ENCODE measurements at places on chromosomes 5 and 9.
A peak's percentile ranks its signal among the peaks of the same experiment; 100 is the strongest.

GRCh38 chr9:89967527-89967926 is 362.7 kb downstream of the GADD45G start:
- DNase-seq: no peak

- DNase-seq: no peak
Measured at GRCh38 chr9:5890641-5891040, at the start of gene MLANA. MLANA (plus strand) TSS chr9:5890889; CDS start chr9:5892475, 1,586 bp downstream.

DNA sequence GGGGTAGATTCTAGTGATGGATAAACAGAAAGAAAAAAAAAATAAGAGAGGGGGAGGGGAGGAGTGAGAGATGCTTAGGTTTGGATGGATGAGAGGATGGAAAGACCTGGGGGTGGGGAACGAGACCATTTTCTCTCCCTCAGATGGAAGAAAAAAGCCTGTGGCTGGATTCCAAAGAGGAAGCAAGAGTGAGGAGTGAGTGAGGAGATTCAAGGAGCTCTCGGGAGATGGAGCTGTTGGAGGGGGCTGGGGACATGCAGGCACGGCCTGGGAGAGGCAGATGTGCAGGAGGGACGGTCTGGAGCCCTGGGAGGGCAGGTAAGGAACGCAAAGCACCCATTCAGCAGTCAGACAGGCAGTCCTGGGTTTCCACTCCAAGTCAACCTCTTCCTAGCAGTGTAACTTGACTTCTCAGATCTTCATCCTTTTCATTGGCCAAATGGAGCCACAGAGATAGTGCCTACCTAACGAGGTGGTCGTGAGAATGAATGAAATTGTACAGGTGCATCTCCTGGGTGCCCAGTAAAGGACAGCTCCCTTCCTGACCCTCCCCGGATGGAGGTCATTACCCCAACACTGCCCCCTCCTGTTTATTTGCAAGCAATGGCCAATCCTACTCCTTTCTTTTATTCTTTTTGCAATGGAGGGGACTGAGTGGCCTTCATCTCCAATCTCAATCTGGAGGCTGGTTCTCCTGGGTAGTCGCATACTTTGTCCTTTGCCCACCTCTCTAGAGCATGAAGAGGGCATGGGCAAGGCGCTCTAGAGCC is 52.2 kb downstream of the PCDH1 start:
- no peak for DNase-seq

GRCh38 chr5:76469656-76470290 is 66.7 kb downstream of the IQGAP2 start:
- no peak for DNase-seq

DNA sequence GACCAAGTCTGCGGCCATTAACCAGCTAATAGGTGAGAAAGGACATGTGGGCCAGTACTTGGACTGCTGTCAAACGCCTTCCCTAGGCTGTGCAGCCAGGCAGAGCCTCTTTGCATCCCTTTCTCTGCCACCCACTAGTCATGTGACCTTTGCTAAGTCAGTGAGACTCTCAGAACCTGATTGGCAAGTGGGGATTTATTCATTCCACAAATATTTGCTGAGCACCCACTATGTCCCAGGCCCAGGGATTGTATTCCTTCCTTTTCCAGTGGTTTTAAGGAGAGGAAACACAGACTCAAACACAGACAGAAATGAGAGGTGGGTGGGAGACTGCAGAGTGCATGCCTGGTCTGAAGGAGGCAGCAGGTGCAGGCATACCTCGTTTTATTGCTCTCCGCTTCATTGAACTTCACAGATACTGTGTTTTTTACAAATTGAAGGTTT is 71.6 kb upstream of the GALNT10 start:
- no peak for DNase-seq

GRCh38 chr9:34518110-34518616 is 4.6 kb downstream of the ENHO start:
- no peak for DNase-seq

DNA sequence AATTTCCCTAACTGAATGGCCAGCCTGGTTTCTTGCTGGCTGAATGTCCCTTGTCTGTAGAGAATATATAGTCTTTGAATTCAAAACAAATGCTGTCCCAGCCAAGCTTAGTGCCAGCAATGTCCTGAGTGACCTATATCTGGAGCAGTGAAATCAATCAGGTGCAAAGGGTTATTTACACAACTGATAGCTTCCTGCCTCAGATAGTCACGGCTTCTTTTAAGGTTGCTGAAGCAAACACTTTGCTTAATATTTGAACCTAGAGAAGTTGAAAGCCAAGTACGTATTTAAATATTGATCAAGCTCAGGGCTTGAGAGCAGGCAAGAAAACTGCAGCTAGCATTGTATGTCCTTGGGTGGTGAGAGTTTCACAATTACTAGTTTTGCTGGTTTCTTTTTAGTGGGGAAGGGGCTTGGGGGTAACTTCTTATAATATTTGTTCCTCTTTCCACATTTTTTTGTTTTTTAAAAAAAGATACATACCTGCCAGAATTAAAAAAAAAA is 2.0 kb upstream of the ARHGEF28 start:
- DNase-seq: no peak

GRCh38 chr5:107461770-107462169 is 209.0 kb downstream of the EFNA5 start:
- DNase-seq: no peak

DNA sequence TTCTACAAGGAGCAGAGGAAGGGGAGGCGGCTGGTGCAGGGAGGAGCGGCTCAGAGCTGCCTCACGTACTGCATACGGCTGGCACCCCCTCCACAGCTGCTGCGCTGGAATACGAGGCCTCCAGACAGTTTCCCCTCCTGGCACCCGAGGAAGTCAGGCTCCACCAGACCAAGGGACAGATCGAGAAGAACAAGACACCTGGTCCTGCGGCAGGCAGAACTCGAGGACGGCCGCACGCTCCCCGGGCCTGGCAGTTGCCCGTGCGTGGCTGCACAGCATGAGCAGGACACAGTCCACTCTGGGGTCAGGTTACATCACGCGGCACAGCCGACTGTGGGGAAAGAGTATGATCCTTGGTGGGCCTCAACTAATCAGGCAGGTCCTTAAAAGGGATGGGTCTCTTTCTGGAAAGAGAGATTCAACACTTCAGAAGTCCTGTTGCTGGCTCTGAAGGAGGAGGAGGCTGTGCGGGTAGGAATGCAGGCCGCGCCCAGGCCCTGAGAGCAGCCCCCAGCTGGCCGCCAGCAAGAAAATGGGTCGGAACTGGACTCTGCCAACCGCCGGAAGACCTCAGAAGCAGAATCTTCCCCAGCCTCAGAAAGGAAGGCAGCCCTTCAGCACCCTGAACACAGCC is 11.6 kb downstream of the UBAC1 start:
- no peak for DNase-seq

DNA sequence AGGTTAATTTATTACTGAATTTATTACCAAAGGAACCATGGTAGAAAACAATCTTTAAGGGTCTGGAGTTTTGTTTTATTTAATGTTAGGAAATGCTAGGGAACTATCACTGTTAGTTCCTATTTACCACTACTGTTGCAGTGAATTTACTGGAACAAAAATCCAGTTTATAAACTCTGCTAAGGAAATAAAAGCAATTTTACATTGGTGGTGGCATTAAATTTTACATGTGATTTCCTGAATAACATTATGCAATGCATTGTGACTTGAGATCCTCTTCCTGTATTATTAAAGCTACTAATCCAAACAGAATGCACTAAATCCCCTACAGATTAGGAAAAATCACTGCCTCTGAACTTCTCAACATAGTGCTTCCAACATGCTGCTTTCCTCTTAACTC is 599.5 kb upstream of the PTGER4 start:
- no peak for DNase-seq

- peak; percentile 79 for DNase-seq
Measured at GRCh38 chr9:114156657-114157421, 1.5 kb downstream of the COL27A1 start.

DNA sequence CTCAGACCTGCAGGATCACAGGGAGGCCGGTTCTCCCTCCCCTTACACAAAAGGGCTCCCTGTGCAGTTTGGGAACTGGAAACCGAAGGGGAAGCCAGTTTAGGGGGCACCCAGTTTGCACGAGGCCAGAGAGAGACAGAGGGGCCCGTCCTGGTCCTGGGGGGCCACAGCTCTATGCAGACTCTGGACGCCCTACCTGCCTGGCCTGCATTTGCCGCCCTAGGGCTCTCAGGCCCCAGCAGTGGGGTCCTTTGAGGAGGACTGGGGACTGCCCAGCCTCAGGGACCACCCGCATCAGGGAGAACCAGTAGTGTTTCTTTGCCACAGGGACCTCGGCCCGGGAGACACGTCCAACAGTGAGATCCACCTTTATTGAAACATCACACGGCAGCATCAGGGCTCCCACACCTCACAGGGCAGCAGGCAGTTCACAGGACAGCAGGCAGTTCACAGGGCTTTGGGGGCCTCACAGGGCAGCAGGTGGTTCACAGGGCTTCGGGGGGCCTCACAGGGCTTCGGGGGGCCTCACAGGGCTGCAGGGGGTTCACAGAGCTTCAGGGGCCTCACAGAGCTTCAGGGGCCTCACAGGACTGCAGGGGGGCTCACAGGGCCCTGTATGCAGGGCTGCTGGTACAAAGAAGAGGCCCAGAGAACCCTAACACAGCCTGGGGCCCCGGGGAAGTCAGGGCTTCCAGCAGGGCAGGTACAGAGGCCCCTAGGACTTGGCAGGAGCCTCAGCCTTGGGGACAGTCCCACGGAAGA is 648 bp upstream of the NSMF start:
- no peak for DNase-seq

DNA sequence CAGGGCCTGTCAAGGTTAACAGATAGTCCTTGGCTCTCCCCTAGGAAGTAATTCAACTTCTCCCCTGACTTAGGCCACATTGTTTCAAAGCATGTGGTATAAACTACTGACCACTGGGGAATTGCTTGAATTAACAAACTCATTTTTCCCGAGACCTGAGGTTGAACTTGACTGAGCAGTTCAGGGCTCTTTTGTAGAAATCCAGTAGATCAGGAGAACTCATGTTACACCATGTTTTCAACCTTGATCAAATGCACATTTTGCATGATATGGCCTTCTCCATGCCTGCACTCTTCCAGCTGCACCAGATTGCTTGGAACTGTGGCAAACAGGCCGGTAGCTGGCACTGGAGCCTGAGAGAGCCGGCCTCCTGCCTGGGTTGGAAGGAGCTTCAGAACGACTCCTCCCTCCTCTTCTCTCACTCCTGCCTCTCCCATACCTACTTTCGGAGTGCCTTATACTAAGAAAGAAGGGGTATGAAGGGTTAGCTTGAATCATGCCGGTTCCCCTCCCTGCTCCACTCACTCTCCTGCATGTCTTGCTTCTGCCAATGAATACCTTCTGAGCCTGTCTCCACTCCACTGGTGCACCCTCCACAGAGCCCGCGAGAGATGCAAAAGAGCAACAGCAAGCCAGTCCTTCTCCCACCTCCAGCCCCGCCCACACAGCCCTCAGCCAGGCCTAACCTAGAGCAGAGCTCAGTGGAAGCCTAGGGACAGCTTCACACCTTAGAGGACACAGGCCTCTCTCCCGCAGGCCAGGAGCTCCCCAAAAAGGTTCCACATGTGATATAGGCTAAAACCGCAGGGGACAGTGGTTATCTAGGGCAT is 159.4 kb downstream of the MACROH2A1 start:
- no peak for DNase-seq

- no peak for DNase-seq
Measured at GRCh38 chr5:90144625-90145327, 264.8 kb downstream of the CETN3 start.

GRCh38 chr5:79575996-79576395 is 36.2 kb upstream of the TENT2 start:
- no peak for DNase-seq

DNA sequence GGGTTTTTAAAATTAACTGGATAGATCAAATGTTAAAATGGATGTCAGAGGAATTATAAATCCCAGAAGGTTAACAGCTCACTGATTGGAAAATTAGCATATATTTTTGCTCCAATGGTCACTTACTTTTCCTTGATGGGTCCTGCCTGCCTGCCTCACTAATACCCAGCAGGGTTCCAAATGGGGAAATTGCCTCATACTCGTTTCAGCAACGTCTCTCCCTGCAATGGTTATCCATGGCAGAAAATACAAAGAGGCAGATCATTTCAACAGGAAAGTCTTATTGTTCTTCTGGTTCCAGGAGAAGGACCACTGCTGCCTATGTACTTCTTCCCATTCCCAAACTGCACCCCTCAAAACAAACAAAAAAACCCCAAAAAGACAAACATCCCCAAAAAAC is 71.3 kb downstream of the ERP44 start:
- DNase-seq: no peak

DNA sequence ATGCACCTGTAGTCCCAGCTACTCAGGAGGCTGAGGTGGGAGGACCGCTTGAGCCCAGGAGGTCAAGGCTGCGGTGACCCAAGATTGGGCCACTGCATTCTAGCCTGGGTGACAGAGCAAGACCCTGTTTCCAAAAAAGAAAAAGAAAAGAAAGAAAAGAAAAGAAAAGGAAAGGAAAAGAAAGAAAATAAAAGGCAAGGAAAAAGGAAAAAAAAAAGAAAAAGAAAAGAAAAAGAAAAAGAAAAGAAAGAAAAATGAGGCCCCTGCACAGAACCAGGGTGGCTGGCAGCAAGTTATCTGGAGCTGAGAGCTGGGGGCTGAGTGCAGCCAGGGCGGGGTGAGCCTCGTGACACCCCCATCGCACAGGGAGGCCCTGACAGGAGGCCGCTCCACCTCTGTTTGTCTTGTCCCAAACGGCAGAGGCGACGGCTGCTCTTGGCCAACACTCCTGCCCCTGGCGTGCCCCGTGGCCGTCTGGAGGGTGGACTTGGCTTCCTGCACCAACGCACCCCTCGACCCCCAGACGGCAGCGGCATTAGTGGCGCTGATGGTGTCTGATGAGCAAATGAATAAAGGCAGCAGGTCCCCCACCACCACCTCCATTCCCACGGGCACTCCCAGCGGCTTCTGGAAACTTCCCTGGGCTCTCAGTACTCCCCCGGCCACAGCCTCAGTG is 16.7 kb downstream of the EXD3 start:
- no peak for DNase-seq

DNA sequence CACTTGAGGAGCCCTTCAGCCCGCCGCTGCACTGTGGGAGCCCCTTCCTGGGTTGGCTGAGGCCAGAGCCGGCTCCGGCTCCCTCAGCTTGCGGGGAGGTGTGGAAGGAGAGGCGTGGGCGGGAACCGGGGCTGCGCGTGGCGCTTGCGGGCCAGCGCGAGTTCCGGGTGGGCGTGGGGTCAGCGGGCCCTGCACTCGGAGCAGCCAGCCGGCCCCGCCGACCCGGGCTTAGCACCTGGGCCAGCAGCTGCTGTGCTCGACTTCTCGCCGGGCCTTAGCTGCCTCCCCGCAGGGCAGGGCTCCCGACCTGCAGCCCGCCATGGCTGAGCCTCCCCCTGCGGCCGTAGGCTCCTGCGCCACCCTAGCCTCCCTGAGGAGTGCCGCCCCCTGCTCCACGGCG is 6.2 kb upstream of the SHB start:
- no peak for DNase-seq

DNA sequence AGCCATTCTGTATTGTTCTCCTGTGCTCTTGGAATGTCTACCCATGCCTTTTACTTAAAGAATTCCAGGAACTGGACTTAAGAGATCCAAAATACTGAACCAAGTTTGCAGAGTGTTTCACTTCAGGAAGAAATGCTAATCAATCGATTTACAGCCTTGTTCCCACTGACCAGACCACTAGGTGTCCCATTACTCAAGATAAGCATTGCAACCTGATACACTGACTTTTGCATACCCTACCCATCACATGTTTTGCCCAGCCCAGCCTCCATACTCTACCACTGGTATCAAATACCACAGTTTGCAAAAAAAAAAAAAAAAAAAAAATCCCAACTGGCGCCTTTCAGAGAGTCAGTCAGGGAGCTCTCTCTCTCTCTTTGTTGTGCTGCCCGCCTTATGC is 550.8 kb downstream of the CDH9 start:
- no peak for DNase-seq

GRCh38 chr5:4563400-4563799 is 576.7 kb upstream of the ADAMTS16 start:
- no peak for DNase-seq

GRCh38 chr9:7117676-7118561 is 360.1 kb downstream of the KDM4C start:
- DNase-seq: no peak

All from retina (tissue), 1 donor.